ENCODE measurements at places on chromosomes 6 and 20.

GRCh38 chr6:24125980-24126379 lies at the start of gene NRSN1:
Gene NRSN1 (plus strand): TSS chr6:24126215. CDS start chr6:24134328, 8,113 bp downstream.
- DNase-seq, result no peak
- peak within 1 kb of the TSS; percentile 48 for H3K4me3 ChIP-seq
- H3K36me3 ChIP-seq, result no peaks in the 10 kb centered on the region

DNA sequence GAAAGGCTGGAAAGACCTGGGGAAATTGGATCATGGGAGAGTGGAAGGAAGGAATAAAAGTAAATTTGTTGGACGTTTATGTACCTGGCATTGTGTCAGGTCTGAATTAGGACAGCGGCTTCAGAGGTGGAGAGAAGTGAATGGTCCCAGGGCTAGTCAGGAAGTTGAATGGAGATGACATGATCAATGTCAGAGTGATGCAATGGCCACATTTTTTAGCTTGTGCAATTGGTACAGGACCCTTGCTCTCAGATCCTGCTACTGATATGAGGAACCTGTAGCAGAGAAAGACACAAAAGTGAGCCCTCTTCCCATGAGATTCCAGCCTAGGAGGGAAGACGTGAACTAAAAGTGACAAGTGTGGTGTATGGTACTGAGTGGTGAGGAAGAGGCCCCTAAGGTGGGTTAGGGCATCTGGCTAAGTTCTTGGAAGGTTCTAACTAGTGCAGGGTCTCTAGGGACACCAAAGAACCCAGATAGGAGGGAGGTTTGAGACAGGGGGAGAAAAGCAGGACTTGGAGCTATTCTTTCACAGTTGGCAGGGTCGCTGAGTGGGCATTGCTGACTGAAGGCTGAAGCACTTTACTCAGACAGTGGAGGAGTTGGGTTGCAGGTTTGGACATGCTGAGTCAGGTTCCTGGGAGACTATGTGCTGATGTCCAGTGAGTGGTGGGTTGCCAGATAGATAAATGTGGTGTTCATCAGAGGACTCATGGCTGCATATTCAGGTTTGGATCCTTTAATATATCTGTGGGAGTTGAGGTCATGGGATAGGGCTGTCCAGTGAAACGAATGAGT lies 266.1 kb upstream of the RNF24 start:
- no peak overlapping the region for H3K27ac ChIP-seq
- no peak for DNase-seq
- no peaks in the 10 kb centered on the region for H3K4me1 ChIP-seq
- no peaks in the 10 kb centered on the region for H3K36me3 ChIP-seq
- no peak overlapping the region for H3K4me3 ChIP-seq

DNA sequence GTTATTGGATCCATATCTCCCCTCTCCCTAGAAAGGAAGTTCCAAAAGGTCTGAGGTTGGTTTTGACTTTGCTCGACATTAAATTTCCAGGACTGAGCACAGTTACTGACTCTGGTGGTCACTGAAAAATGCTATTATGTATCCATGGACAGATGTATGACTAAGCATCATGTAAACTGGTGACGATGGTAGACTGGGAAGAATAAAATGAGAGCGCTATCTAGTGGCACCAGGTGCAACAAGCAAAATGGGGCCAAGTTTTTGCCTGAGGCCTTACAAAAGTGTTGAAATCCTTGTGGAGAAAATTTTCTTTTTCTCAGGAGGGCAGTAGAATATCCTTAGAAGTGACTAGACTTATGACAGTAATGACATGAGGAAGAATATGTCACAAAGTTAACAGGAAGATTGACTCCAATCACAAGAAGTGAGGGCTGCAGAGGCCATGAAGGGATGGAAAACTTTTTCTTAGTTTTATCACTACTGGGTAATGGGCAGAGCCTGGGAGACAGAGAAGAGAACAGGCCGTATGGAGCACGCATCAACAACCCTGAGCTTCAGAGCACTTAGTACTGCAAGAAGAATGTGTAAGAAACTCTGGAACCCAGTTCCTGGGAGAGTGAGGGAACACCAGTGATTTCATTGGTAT lies 88.9 kb upstream of the ELOVL5 start:
- no peaks in the 10 kb centered on the region for H3K36me3 ChIP-seq
- peaks cover 6% of the 10 kb centered on the region for H3K4me1 ChIP-seq
- H3K27me3 ChIP-seq, result no peaks in the 10 kb centered on the region
- DNase-seq, result peak; percentile 88
- H3K27ac ChIP-seq, result peak overlapping the region; percentile 25
- H3K4me3 ChIP-seq, result no peak overlapping the region

DNA sequence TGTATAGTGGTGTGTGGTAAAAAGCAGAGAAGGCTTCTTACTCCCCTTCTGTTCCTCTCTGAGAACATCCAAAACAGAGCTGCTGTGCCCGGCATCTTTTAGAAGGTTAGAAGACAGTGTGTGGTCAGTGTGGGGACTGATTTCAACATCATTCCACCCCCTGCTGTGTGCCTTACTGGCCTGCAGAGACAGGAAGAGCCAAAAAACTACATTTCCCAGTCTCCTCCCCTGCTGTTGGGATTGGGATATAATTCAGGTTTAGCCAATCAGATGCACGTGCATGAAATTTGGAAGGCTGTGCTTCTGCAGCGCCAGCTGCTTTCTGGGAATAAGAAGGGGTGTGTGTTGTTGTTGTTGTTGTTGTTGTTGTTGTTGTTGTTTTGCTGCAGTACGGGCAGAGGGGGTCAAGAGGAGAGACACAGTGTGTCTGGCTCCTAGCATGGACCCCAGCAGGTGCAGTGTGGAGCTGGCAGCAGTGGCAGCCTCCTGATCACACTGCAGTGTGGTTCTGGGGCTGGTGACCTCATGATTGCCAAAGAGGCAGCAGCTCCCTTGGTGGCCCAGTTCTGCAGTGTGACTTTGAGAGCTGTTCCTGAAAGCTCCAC lies 74.7 kb downstream of the MRPL14 start:
- peaks cover 76% of the 10 kb centered on the region for H3K4me1 ChIP-seq
- DNase-seq, result peak; percentile 47
- no peak overlapping the region for H3K27ac ChIP-seq
- H3K27me3 ChIP-seq, result no peaks in the 10 kb centered on the region
- no peaks in the 10 kb centered on the region for H3K36me3 ChIP-seq

DNA sequence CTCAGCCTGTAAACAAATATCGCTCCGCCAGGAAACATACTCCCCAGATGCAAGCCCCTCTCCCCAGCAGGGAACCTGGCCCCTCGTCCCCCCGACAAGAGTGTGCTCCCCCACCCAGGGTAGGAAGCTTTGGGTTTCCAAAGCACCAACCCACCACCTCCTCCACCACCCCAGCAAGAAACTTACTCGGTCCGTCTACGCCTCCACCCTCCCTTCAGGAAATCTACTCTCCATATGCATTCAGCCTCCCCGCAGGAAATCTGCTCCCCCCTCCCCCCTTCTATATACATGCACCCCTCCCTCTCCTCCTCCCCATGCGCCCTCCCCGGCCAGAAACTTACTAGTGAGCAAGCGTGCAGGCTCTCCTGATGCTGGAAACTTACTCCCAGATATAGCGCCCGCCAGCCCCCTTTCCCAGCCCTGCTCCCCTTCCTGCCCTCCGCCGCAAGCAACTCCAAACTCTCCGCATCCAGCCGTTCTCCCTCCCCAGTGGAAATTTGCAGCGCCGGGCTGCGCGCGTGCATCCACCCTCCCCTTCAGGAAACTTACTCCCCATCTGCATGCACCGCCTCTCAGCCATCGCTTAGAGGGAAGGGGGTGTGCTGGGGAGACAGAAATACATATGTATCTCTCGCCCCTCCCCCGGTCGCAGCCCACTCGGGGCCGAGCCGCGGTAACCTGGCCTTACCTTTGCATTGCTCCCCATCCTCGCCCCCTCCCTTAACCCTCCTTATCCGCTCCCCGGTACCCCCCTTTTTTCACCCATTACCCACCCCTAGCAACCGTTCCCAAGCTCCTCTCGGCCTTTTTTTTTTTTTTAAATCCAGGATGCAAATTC lies at the start of gene TRERF1:
TSS of gene TRERF1 (minus strand) at position 594 of the 838 bp plus-strand sequence. CDS start 182,336 bp downstream, outside the sequence.
- H3K4me3 ChIP-seq, result peak within 1 kb of the TSS; percentile 81
- peaks cover 30% of the 10 kb centered on the region for H3K4me1 ChIP-seq
- peak within 1 kb of the TSS; percentile 85 for H3K27ac ChIP-seq
- no peaks in the 10 kb centered on the region for H3K36me3 ChIP-seq

DNA sequence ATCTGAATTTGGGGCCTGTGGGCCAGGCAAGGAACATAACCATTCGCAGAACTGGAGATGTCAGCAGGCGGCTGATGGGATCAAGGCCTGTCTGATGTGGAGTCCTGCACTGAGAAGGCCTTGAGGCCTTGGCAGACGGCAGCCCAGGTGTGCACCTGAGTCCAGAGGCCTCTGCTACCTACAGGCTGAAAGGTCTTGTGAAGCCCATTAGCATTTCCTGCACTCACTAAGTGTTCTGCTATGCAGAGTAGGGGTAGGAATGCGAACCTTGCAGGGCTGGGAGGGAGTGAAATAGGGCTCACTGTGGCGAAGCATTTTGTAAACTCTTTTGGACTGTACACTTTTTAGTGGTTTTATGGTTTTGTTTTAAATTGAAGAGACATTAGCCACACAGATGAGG lies 48.3 kb upstream of the RNF24 start:
- peak overlapping the region; percentile 78 for H3K27ac ChIP-seq
- H3K27me3 ChIP-seq, result no peaks in the 10 kb centered on the region
- peaks cover 46% of the 10 kb centered on the region for H3K4me1 ChIP-seq

DNA sequence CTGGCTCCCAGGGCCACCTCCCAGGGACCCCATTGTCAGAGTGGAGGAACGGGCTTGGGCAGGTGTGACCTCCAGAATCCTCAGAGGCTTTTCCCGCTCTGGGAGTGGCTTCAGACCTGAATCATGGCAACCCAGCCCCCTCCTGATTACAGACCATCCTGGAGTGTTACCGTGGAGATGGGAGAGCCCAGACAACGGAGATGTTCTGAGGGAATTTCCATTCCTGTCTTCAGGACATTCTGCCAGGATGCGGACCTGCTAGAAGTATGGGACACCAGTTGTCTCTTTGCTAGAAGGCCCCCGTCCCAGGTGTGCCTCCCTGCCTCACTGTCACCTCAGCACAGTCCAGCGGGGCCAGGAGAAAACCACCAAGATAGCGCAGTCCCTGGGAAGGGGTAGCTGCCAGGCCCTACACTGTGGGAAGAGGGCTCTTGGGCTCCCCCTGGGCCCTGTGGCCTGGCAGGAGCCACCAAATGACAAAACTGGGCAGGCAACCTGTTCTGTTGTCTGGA lies 109.9 kb downstream of the PSMB1 start:
- H3K36me3 ChIP-seq, result no peaks in the 10 kb centered on the region
- no peak for DNase-seq
- no peaks in the 10 kb centered on the region for H3K27me3 ChIP-seq
- H3K4me3 ChIP-seq, result no peak overlapping the region

GRCh38 chr20:4896971-4897497 lies 104.3 kb downstream of the SLC23A2 start:
- H3K27me3 ChIP-seq, result no peaks in the 10 kb centered on the region
- H3K36me3 ChIP-seq, result no peaks in the 10 kb centered on the region
- peaks cover 10% of the 10 kb centered on the region for H3K4me1 ChIP-seq
- no peak overlapping the region for H3K4me3 ChIP-seq

DNA sequence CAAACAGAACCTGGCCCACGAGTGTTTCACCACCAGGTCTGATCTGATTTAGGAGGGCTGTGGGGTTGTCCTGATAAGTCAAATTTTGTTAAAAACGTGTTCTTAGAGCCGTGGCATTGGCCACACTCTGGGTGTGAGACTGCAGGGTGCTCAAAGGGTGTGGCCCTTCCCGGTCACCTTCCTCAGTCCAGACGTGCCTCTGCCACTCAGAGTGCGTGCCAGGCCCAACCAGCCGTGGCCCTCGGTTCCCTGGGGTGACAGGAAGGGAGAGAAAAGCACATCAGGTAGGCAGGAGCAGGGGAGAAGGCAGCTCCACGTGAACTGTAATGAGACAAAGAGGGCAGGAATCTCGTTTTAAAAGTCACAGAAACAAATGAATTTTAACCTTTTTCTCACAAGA lies 115.4 kb downstream of the FAM120B start:
- H3K4me1 ChIP-seq, result no peaks in the 10 kb centered on the region
- H3K27me3 ChIP-seq, result no peaks in the 10 kb centered on the region
- no peak overlapping the region for H3K27ac ChIP-seq
- H3K4me3 ChIP-seq, result no peak overlapping the region
- no peaks in the 10 kb centered on the region for H3K36me3 ChIP-seq

- H3K4me3 ChIP-seq, result no peak overlapping the region
- no peaks in the 10 kb centered on the region for H3K27me3 ChIP-seq
- no peaks in the 10 kb centered on the region for H3K4me1 ChIP-seq
Observed at GRCh38 chr6:107080036-107080435, 35.3 kb downstream of the BEND3 start.

DNA sequence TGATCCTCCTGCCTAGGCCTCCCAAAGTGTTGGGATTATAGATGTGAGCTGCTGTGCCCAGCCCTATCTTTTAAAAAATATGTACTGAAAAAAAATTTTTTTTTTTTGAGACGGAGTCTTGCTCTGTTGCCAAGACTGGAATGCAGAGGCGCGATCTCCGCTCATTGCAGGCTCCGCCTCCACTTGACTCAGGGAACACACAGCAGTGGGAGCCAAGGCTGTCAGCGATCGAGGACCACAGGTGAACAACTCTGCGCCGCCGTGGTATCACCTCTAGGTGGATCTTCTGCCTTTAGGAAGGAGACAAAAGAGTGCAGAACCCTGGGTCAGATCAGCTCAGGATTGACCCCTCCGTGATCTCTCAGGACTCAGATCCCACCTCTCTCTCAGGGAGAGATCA lies 13.7 kb downstream of the RAET1E start:
- peaks cover 4% of the 10 kb centered on the region for H3K27me3 ChIP-seq
- H3K4me1 ChIP-seq, result no peaks in the 10 kb centered on the region
- H3K36me3 ChIP-seq, result no peaks in the 10 kb centered on the region
- no peak overlapping the region for H3K4me3 ChIP-seq
